ENCODE measurements at places on chromosomes 1 and 21.
A peak's percentile ranks its signal among the peaks of the same experiment; 100 is the strongest.

DNA sequence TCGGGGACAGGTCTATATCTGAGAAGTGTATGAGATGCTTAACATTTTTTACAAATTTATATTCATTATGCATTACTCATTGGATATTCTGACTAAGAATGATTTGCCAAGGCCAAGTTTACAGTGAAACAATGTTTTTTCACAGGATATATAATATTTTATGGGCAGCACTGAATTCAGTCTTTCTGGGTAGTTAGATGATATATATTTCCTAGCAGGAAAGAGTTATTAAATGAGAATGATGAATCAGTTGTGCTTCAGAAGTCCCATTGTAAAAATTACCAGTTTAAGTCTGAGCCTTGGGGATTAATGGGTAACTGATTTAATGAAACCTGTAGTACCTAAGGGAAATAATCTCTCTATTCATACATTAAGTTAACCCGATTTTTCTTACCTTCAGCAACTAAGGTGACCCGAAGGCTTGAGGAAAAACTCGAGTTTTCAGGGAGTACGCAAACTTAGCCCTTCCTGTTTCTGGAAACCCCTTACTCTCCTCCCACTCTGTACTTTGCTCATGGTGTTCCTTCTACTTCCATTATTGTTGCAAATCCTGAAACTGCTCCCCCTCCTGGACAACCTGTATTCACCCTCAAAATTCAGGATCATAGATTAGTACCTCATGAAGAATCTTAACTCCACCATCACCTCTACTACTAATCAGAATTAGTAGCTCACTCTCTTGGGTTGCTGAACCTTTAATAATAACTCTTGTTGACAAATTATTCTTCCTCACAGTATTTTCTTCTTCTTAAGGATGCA is 135.1 kb downstream of the AK5 start:
- DNase-seq = peak; percentile 49

- no peak for DNase-seq
These were observed 129.0 kb downstream of the TGFB2 start for GRCh38 chr1:218474128-218474527.

- no peak for DNase-seq
These were observed 65.9 kb downstream of the FMO4 start for GRCh38 chr1:171379846-171380245.

DNA sequence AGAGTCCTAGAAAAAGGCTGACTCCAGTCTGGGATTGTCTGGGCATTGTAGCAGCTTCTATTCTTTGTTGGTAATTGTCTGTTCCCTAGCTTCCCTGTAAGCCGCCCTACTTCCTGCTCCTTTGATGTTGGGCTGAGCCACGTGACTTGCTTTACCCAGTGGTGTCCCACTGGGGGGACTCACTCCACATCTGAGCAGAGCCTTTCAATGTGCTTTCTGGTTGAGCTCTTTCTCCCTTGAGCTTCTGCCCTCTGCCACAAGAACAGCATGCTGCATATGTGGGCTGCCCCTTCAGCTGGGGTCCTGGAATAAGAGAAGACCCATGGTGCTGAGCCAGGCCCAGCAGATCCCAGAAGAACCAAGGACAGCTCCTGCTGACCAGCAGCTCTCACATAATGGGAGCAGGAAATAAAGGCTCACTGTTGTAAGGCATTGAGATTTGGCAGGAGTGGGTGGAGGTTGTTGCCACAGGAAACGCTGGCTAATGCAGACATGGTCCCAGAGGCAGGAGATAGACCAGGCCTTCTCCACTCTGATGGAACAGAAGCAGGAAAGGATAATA is 276.3 kb upstream of the GJB5 start:
- no peak for DNase-seq

GRCh38 chr1:42825036-42825851 is 8.0 kb upstream of the SVBP start:
- no peak for DNase-seq

- no peak for DNase-seq
These were observed 10.2 kb upstream of the ATP13A2 start for GRCh38 chr1:17021896-17022295.

DNA sequence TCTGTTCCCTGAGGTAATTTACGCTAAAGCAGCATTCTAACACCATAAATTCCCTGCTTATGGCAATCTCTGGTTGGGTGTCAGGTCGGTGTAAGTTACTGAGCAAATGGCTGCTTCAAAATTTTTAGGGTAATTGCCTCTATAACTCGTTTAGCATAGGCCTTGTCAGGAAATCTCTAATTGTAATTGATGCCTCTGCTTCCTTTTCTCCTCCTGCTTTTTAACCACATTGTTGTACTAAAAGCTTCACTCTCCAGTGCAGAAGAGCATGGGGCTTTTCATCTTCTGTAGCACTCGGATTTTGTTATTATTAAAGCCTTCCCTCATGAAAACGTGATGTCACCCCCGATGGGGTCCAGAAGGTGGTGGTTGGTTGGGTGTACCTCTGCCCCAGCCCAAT is 141.6 kb upstream of the NBPF11 start:
- DNase-seq = no peak

DNA sequence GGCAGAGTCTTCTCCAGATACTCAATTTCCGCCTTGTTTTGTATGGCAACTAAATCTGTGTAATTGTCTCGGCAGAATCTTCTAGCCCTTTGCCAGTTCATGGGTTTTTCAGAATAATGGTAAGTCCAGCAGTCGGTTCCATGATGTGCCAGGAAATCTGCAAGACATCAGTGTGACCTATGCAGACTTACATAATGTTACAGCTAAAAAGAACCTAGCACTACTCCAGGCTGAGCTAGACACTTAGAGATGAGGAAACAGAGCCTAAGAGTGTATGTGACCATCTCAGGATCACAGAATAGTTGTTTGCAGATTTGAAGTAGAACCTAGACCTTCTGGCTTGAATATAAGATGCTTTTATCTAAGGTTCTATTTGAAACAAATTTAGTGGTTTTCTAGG is 2.8 kb downstream of the SELL start:
- no peak for DNase-seq

DNA sequence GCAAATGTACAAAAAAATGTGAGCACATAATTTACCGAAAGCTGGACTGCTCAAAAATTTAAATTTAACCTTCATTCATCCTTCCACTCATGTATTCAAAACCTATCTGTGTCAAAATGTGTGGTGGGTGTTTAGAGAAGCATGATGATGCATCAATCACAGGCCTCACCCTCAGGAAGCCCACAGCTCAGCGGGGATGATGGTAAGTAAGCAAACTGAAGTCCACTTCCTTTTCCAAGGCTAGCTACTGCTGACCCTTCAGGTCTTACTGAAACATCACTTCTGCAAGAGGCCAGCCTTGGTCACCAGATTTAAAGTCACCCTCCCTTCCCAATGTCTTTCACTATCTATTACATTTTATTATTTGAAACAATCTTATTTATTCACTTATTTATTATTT is 254.5 kb downstream of the DNM3 start:
- no peak for DNase-seq

DNA sequence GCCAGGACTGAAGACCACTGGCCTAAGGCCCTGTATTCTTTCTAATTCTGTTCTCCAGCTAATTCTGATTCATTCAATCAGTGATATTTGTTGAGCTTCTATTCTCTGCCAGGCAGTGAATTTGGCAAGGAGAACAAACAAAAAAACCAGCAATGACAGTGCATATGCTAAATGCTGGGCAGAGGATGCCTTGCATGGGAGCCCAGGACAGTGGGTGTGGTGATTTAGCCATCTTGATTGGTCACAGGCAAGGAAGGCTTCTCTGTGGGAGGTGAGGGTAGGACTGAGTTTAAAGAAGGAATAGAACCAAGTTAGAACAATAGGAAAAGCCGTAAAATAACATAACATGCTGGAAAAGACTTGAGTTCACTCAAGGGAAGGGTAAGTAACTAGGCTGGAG is 9.2 kb upstream of the CPT2 start:
- no peak for DNase-seq

DNA sequence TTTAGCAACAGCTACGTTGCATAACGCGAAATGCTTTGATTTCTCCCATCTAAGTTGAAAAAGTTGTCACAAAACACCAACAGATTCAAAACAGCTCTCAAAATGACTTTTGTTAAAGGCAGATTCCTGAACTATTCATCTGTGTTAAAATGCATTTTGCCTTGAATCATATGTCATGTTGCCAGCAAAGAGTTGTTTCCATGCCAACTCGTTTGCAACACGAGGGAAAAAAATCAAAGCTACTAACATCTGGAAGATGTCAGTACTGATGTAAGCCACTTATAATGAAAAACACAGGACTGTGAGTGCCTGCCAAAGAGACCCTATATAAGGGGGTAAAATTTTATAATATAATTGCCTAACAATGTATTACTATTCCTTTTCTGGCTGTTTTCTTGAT is 182.7 kb upstream of the PTBP2 start:
- peak; percentile 84 for DNase-seq

GRCh38 chr1:208185801-208186231 is 58.4 kb downstream of the PLXNA2 start:
- DNase-seq = no peak

DNA sequence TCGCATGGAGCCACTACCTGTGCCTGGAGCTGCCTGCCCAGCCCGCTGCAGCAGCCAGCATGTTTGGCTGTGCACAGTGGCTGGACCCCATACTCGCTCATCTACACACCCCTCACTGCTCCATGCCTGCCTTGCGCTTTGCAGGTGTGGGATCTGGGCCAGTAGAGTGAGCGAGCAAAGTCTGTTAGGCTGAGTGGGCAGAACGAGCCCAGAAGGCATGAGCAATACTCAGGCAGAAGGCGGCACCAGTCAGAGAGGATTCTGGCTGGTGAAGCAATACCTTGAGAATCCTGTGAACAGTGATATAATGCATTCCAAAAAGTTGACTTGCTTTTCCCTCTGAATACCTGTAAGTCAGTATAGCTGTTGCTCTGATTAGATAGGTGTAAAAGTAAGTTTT is 816.4 kb downstream of the KCNT2 start:
- DNase-seq = no peak

DNA sequence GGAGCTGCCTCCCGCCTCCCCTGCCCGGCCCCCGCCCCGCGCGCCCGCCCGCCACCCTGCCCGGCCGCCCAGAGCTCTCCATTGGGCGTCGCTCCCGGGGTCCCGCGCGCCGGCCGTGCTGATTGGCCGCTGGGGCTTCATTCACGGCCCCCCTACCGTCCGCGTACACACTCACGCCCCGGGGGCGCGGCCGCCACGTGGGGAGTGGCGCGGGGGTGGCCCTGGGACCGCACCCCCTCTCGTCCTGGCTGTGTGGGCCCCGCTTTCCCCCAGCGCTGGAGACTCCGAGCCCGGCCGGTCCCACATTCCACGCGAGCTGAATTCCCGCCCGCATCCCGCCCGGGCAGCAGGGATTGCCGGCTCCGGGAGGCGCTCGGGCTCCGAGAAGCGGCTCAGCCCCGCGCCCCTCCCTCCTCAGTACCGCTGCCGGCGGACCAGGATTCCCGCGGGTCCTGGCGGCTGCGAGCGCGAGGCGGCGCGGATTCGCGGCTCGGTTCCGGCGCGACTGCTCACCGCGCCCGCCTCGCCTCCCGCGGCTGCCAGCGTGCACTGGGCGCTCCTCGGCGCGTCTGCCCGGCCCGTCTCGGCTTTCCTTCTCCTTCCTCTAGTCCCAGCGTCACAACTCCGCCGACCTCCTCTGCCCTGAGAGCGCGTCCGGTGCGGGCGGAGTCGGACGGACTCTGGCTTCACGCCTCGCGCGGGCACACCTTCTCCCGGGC is 450 bp upstream of the POU3F1 start:
- peak; percentile 86 for DNase-seq

DNA sequence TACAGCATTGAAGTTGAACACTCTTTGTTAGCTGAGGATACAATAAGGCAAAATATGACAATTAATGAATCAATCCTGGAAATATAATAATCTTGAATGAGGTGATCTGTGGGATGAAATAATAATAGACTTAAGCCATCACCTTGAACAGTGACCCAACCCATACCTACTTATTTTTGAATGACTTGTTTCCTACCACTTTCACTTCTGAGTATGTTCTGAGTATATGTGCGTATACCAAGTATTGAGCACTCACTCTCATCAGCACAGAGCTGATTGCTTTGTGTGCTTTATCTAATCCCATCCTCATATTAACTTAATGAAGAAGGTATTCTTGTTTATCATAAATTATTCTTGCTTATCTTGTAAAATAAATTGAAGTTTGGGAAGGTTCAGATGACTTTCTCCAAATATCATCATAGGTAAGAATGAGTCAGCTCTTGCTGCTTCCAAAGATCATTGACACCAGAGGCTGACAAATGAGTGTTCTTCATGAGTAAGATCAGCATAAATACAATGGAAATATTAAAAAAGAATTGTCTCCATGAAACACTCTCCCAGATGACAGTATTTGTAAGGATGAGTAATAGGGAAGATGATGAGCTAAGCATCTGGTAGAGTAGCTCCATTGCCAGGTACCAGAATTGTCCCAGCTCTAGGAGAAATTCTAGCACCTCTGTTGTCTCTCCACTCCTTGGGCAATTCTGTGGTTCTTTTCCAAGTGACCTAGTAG is 198.1 kb upstream of the KIAA0040 start:
- DNase-seq = no peak

DNA sequence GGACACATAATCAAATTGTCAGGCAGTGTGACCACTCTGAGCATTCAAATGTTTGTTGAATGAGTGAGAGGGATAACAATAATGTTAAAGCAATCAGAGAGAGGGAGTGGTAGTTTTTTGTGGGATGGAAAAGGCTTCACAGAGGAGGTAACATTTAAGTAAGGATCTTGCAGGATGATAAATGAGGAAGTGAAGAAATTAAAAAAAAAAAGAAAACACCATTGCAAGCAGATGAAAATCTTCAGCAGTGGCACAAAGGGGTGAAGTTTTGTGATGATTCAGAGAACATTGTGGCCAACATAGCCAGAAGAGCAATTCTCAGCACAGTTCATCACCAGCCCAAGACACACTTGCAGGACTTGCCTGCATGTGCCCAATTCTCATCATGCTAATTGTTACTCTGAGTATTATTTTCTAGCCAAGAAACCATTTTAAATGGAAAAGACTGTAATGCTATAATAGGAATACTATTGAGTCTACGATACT is 35.0 kb downstream of the OVGP1 start:
- DNase-seq = no peak

DNA sequence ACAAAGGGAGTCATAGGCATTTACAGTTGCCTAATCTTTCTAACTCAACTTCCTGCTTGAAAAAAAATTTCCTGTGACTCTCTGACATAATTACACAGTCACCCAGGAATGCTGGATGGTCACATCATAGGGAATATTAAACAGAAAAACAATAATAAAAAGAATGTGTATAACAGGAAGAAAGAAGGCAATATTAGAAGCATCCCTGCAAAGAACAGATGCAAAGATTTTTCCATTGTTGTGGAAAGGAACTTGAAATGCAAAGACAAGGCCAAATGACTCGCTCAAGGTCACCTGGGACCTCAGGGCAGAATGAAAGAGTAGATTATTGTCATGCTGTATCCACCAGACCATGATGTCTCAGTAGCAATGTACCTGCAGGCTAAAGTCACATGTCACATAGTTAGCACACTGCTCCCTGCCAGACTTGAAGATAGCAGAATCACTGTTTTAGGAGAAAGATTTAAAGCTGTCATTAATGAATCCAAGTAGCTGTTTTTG is 184.3 kb downstream of the CYYR1 start:
- peak; percentile 90 for DNase-seq

DNA sequence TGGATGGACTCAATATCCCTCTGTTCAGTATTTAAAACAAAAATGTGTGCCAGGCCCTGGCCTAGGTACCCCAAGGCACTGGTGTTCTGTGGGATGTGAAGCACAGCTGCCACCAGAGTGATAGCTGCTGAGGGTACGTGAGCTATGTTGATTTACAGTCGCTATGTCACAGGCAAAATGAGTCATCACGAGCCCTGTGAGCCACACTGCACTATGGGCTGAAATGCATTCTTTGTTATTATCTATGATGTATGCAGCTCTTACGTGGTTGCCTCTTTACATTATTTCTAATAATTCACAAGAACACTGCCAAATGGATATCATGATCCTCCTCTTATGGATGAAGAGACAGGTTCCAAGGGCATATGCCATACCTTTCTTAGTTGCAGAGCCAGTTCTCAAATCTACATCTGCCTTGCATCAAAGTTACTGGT is 2.1 kb downstream of the TEX38 start:
- DNase-seq = peak; percentile 72

Measured in fibroblast of skin of back (primary cell).